Retina (tissue), 1 donor: ENCODE measurements at places on chromosomes 12 and 14.

GRCh38 chr14:68235011-68235410 is 415.4 kb downstream of the RAD51B start:
- DNase-seq, result no peak

DNA sequence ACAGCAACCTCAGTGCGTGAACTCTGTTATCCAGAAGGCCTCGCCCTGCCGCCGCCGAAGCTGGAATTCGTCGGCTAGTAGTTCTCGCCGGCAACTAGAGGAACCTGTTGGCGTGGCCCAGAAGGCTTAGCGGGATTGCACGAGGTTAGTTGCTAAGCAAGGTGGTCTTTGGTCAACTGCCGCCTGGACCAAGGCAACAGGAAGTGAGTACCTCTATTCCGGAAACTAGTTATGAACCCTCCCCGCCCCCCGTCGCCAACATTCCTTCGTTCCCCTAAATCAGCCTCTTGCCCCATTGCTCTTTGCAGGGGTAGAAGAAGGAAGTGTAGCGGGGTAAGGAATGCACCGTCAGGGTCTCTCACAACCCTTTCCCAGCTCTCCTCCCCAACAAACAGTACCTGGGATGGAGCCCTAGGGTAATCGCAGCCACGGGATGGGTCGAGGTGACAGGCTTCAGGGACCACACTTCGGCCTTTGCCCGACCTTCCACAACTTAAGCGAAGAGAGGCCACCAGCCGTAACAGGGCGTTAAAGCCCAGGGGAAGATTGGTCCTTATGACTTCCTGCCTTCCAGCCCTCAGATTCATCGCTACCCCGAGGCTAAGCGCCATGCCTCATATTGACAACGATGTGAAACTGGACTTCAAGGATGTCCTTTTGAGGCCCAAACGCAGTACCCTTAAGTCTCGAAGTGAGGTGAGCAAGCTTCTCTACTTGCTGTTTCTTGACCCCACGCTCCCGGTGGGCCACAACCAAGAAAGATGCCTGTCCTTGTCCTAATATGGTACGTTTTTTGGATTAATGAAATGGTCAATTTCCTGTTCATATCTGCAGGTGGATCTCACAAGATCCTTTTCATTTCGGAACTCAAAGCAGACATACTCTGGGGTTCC is at the start of gene GMPR2:
TSS of gene GMPR2 (plus strand) at position 285 of the 893 bp plus-strand sequence. CDS start at position 610, 325 bp downstream.
- DNase-seq, result no peak

DNA sequence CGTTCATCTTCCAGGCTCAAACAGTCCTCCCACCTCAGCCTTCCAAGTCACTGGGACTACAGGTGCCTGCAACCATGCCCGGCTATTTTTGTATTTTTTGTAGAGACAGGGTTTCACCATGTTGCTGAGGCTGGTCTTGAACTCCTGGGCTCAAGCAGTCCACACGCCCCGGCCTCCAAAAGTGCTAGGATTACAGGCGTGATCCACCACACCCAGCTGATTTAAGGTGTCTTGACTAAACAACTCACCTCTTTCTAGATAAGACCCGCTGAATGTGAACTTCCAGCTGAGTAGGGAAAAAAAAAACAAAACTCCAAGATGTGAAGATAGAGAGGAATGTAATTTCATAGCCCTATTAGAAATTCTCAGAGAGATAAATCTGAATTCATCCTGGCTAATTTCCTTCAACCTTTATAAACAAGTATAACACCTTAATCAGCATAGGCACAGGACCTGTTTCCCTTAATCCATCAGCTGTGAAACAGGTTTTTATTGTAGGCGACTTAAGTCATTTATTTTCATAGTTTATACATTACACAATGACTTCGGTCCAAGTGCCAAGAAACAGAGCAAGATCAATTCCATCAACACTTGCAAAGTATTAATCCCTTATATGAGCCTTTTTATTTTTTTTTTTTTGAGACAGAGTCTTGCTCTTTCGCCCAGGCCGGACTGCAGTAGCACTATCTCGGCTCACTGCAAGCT is 51.5 kb downstream of the HCAR2 start:
- DNase-seq, result no peak

DNA sequence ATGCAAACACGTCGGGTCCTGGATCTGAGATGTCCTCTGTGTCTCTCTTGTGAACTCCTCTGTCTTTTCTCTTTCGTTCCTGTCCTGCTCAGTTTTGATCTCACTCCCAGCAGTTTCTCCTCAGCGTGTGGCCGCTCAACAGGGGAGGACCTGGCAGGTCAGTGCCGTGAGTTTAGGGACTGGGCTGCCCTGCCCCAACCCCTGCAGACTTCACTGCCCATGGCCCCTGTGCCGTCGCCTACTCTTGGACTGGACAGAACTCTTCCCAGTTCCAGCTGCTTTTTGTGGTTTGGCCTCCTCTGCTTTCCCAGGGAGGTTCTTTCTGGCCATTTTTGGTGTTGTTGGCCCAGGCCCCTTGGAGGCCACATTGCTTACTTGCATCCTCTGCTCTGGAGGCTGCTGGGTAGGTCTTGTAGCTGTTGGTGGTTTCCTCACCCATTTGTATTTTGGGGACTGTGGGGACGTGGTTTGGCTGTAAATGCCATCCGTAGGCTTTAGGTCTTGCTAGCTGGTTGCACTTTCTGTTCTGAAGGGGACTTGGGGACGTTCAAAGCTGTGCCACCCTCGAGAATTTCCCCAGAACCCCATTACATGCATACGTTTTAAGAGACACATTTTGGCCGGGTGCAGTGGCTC is 20.0 kb upstream of the DNAH10 start:
- no peak for DNase-seq

GRCh38 chr14:71720978-71721624 is 211.1 kb upstream of the RGS6 start:
- DNase-seq, result no peak

GRCh38 chr12:85007836-85008235 is 28.2 kb downstream of the TSPAN19 start:
- DNase-seq, result no peak

GRCh38 chr12:1533602-1534304 is 60.6 kb downstream of the FBXL14 start:
- DNase-seq, result peak; percentile 71

- DNase-seq, result no peak
Observed at GRCh38 chr12:83622205-83622604, 935.5 kb downstream of the TMTC2 start.

GRCh38 chr14:76767681-76768656 is 6.7 kb downstream of the VASH1 start:
- DNase-seq, result peak; percentile 63

DNA sequence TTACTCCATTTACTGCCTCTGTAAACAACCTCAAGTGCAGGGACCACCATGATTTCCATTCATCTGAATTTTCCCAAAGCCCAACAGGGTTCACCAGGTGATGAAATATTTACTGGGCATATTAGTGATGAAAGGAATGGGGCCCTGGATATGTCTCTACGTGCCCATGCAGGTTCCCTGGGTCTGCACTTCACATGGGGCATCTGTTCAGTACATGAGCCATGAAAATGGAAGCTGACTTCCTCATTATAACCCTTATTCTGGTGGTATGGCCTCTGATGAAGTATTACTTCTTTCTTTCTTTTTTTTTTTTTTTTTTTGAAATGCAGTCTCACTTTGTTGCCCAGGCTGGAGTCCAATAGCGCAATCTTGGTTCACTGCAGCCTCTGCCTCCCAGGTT is 26.5 kb upstream of the CORO1C start:
- DNase-seq, result no peak

- no peak for DNase-seq
Observed at GRCh38 chr12:7434670-7435069, 9.3 kb downstream of the CD163L1 start.

DNA sequence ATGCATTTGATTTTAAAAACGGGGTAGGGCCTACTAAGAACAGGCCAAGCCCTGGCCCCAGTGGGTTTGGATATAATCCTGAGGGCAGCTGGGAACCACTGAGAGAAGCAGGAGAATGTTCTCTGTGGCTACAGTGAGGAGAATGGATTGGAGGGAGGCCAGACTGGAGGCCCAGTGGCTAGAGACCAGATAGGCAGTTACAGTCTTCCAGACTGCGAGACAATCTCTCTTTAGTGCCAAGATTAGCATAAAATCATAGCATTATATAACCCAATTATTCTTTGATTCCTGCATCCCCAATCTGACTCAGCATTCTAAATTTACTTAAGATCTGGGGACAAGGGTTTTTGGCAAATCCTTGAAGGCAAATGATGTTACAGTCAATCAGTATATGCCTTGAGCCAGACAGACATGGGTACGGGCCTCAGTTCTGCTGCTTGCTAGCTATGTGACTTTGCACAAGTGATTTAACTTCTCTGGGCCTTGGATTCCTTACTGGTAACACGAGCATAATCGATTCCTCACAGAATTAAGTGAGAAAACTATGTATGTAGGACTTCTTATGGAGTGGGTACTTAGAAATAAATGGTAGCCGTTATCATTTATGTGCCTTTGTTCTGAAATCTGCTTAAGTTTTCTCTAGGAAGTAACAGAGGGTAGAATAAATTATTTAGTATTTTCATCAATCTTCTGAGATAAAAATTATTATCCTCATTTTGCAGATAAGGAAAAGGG is 18.3 kb downstream of the NINJ2 start:
- DNase-seq, result no peak

- no peak for DNase-seq
Observed at GRCh38 chr12:119505001-119505400, 88.6 kb upstream of the TMEM233 start.

DNA sequence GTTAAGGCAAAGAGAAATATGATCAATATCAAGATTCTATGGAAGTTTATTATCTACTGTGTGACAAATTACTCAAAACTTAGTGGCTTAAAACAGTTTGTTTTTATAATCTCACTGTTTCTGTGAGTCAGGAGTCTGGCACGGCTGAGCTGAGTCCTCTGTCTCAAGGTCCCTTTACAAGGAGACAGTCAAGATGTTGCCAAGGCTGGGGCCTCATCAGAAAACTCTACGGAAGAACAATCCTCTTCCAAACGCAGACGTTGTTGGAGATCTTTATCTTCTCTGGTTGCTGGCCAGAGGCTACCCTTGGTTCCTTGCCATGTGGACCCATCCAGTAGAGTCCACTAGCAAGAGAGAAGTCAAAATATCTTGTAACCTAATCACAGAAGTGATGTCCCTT is 100.6 kb upstream of the CCND2 start:
- no peak for DNase-seq

GRCh38 chr12:50750366-50750765 is 13.5 kb upstream of the ATF1 start:
- DNase-seq, result no peak

DNA sequence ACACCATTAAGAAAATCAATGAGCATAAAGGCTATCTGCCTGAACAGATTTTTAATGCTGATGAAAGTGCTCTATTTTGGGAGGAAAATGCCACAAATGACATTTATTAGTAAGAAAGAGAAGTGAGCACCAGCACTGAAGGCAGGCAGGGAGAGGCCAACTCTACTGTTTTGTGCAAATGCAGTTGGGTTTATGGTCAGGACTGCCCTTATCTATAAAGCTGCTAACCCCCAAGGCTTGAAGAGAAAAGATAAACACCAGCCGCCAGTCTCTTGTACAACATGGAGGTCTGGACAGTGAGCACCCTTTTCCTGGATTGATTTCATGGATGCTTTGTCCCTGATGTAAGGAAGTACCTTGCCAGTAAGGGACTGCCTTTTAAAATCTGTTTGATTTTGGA is 246.8 kb upstream of the SFSWAP start:
- DNase-seq, result no peak

DNA sequence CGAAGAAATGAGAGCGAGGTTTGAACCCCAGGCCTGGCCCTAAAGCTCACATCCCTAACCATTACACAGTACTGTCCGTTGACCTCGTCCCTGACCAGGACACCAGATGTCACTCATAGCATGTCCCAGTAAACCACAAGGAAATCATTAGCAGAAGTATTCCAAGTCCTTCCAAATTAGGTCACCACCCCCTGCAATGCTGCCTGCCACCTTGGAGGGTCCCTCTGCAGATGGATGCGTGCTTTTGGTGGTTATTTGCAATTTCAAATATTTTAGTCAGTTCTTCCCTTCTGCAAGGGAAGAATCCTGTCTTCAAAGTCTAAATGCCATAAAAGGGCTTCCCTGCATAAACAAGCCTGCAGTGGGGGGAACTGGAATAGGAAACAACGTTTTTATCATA is 71.3 kb downstream of the CLMN start:
- no peak for DNase-seq

DNA sequence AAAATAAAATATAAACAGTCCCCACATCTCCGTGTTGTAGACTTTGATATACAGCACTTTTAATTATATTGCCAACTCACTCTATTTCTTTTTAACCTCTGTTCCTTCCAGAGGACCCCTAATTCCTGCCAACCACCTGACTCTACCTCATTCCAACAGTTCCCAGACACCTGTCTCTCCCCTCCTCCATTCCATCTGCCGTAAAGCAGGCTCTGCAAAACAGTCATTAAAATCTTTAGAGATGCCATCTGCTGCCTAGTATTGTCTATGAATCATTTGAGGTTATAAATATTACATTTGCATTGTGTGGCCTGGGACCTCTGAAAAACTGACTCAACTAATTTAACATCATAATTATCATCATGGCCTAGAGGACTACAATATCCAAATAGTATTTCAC is 148.8 kb upstream of the DCN start:
- no peak for DNase-seq

- no peak for DNase-seq
Observed at GRCh38 chr12:109735825-109736551, 22.4 kb downstream of the FAM222A start.

- no peak for DNase-seq
Observed at GRCh38 chr14:59398841-59399240, 66.3 kb downstream of the GPR135 start.

DNA sequence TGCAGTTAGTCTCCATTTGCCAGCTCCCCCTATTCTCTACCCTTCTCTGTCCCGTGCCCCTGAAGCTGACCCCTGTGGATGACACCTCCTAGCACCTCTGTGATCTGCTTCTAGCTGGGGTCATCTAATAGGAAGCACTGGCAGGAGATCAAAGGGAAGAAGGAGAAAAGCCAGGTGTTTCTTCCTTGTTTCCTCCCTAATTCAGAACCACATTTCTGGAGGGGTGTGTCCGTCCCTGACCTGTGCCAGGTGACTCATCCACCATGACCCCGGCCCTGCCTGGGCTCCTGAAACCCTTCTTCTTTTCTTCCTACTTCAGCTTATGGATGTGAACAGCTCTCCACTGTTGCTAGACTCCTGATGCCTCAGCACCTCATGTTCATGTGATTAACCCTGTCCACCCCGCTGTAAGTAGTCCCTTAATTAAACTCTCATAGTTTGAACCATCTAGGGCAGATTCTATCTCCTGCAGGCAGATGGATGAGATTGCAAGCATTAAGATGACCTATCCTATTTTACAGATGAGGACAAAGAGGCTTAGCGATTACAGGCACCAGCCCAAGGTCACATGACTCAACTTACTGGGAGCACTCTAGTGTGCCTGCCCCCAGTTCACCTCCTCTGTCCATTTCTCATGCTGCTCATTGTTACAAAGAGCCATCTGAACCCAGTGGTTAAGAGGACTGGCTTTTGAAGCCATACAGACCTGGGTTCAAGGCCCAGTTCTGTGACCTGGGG is 770.5 kb downstream of the MED13L start:
- DNase-seq, result peak; percentile 13
